ENCODE measurements at places on chromosomes 12 and 14. TPM values are rescaled to one million over a fixed set of nuclear protein-coding genes. Genes with fewer than 3 reads are reported as not detected.

The INHBE gene
- polyA plus RNA-seq = 0.95 TPM

The OR11H6 gene
- polyA plus RNA-seq = not detected

GRCh38 chr14:97010491-97011160 lies 213.4 kb downstream of the VRK1 start:
- DNase-seq = no peak

DNA sequence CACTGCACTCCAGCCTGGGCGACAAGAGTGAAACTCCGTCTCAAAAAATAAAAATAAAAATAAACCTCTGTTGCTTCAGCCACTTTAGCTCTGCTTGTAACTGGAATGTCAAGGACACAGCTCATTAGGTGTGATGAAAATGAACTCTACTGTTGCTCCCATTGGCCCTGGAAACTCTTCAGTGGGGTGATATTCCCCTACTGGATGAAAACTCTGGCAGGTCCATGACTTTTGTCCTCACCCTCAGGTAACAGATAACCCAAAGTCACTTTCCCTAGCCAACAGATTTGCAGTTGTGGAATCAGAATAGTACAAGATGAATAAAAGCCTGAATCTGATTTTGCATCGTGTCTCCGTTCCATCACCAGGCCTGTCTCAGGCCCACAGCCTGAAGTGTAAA lies 92.1 kb upstream of the CEP83 start:
- DNase-seq = no peak

GRCh38 chr14:21057803-21058675 lies at the start of gene RNASE8:
Gene RNASE8 (plus strand): TSS chr14:21057822. CDS start chr14:21057893, 71 bp downstream.
- DNase-seq = no peak

DNA sequence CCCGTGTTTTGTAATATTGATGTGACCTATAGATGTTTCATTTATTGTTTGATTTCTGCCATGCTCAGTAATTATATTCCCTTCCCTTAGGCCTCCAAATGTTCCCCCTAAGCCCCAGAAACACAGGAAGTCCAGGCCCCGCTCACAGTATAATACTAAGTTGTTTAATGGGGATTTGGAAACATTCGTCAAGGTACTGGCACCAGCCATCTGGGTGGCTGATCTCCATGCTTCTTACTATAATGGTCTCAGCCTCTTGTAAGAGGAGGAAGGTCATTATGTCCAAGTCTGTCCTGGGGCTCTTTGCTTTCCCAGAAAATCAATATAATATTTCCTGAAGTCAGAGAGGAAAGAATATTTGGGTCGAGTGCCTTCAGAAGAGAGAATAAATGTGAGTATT lies 130.9 kb downstream of the KICS2 start:
- no peak for DNase-seq

- DNase-seq = no peak
Observed at GRCh38 chr12:40552868-40553267, 139.4 kb upstream of the CNTN1 start.

GRCh38 chr12:32025906-32026305 lies 66.7 kb downstream of the RESF1 start:
- DNase-seq = no peak

- DNase-seq = no peak
Observed at GRCh38 chr14:22657861-22658260, 13.7 kb upstream of the OR6J1 start.

All from left kidney (tissue), 8 donors.